ENCODE measurements at places on chromosomes 1 and 21.
A peak's percentile ranks its signal among the peaks of the same experiment; 100 is the strongest.

GRCh38 chr1:241598249-241598648, 41.9 kb downstream of the CHML start:
- DNase-seq, result no peak

DNA sequence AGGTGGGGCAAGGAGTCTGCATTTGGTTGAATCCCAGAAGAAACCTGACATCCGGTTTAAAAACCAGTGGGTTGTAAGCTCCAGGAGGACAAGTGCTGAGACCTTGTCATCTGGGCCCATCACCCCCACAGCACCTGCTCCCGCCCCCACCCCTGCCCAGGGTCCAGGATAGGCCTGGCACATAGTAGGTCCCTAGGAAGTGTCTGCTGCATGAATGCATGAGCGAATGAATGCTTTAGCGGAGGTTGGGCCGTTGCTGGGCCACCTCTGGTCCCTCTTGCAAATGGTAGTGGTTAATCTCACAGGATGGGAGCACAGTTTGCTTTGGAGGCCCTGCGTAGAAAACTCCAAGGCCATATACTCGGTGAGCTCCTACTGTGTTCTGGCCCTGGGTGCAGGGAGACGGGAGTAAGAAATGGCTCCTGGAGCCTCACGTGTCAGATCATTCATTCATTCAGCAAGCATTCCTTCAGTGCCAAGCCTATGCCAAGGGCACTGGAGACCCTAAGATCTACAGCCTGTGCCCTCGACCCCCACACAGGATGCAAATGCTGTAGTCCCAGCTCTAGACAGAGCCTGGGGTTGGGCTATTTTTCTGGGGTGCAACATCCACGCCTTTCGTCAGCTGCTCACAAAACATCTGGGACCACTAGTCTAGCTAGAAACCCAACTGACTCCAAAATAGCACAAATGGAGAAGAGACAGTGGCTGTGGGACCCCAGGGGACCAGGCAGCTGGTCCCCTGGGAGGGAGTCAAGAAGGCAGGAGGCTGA, 28.9 kb downstream of the EPHA2 start:
- no peak for DNase-seq

DNA sequence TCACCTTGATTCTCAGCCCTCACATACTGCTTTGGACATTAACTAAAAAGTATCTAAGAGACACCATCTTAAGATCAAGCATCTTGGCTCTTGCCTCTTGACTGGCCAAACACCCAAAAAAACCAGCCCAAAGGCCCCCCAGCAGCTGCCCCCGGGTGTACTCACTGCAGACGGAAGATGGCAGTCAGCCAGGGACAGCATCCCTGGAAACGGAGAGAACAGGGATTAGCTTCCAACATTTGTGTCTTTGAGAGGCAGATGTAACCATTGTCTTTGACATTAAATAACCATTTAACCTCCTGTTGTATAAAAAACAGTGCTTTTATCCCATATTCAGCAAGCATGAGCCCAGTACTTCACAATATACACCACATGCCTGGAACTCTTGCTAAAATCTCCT, 11.3 kb downstream of the TMEM63A start:
- peak; percentile 72 for DNase-seq

GRCh38 chr1:32881871-32882850, 4.1 kb upstream of the HPCA start:
- DNase-seq, result peak; percentile 49

DNA sequence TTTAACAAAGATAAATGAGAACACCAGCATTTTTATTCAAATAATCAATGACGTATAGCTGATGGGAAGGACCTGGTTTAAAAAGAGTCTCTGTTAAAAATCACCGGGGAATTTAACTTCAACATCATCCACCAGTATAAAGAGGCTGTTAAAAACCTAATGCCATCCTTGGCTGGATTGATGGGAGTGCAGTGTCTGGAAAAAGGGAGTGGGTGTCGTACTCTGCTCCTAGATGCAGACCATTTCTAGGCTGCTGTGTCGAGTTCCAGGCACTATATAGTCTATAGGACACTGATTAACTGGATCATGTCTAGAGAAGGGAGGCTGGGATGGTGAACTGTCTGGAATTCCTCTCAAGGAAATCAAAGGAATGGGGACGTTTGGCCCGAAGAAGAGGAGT, 36.1 kb downstream of the DDX20 start:
- no peak for DNase-seq

GRCh38 chr1:21706151-21706835, 37.1 kb upstream of the RAP1GAP start:
- no peak for DNase-seq

DNA sequence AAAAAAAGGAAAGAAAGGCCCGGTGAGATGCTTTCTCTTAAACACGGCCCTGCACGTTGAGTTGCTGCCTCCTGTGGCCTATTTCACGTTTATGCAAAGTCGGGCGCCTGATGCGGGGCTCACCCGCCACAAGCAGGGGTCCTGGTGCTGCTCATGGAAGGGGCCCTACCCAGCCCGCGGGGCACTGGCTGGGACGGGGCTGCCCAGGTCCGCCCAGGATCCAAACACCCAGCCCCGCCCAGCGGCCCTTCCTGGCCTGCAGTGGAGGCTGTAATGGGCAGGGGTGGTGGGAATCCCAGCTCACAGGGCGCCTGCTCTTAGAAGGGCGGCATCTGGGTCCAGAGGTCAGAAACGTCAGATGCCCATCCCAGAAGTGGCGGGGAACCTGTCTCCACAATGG, 1.6 kb downstream of the COL6A2 start:
- DNase-seq, result no peak
